Activated gamma-delta T cell treated with anti-CD3 and anti-CD28 coated beads, Interleukin-2, amount 50 U/mL, for 16 hours (primary cell): ENCODE measurements at places on chromosomes 3 and 15.
A peak's percentile ranks its signal among the peaks of the same experiment; 100 is the strongest.

DNA sequence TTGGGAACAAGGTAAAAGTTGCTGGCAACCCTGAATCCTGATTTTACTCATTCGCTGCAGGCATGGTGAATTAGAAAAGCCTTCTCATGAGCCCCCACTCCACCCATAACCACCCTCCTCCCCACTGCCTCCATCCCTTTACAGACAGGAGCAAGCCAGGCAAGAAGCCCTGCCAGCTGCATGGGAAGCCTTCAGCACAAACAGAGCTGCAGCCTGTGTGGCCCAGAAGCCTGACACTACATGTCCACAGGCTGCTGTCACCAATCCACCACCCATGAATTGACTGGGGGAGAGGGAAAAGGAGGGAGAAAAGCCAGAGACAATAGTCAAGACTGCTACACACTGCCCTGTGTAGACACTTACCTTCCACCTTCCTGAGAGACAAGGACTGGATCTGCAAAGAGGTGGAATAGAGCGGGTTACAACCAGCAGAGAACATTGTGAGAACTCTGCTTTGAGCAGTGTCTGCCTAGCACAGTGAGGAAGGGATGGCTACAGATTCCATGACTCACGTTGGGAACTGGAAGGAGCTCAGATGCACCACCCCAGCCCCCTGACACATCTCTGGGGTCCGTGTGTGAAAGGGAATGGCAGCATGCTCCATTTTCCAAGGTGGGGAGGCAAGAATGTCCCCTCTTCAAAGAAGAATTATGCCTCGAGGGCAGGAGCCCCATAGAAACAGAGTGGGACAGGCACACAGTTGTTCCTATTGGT lies 33.9 kb downstream of the DZIP1L start:
- DNase-seq = no peak

DNA sequence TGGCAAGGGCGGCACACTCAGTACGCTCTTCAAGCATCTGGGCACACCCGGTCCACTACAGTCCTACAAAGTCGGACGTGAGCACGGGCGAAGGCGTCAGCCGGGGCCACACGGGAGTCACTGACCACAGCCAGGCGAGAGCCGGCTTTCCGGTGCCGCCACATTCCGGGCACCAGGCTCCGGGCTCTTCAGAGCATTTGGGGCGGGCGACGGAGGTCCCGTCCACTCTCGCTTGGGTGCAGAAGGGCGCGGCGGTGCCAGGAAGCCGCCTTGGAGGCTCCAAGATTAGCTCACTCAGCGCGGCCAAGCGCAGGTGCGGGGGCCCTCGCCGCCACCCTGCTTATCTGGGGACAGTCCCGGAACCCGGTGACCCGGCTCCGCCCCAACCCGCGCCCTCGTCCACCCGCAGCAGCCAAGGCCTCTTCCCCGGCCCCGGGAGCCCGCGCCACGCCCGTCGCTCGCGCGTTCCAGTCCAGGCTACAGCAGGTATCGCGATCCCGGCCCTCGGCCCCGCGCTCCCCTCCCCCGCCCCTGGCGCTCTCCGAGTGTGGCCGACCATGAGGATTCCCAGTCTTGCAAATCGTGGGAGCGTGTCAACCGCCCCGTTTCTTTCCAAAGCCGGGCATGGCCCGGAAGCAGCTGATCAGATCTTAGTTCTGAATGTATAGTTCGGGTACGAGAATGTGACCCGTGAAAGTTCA lies at the start of gene ADPRH:
Gene ADPRH (plus strand): TSS at position 127 of the 701 bp plus-strand sequence. CDS start 2,678 bp downstream, outside the sequence.
- DNase-seq = peak; percentile 9

DNA sequence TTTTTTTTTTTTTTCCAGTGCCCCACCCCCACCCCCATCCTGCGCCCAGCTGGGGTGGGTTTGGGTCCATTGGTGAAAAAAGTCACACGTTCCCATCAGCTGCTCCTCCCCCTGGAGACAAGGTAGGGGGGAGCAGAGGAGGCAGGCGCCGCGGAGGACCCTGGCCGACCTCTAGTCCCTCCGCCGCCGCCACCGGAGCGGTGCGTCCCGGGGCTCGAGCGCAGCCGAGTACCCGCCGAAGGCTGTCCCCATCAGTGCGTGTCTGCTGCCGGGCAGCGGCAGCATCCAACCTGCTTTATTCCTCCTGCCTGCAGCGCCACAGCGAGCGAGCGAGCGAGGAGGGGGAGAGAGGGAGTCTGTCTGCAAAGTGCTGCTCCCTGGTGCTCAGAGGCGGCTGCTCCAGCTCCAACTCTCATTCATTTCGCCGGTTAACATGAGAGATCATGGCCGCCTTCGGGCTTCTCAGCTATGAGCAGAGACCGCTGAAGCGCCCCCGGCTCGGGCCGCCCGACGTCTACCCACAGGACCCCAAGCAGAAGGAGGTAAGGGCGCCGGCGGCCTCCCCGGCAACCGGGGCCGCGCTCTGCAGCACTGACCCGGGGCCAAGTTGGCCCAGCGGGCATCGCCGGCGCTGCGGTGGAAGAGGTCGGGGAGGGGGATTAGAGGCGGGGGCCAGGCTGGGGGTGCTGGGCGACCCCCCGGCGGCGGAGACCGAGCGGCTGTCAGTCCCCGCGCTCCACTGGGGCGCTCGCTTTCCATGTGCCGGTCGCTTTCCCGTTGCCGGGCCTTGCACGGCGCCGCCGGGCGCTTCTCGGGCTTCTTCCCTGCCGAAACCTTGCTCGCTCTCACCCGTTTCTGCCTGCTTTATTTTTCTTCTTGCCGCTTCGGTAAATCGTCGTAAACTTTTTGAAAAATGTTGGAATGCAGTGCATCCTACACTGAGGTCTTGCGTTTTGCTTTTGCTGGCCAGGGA lies 1.3 kb downstream of the MED12L start:
- DNase-seq = peak; percentile 46

GRCh38 chr15:101654171-101654570 lies 2.0 kb upstream of the TM2D3 start:
- no peak for DNase-seq

- DNase-seq = no peak
Observed at GRCh38 chr15:62889734-62890505, 152.6 kb upstream of the TPM1 start.

GRCh38 chr3:64627471-64628321 lies 60.1 kb downstream of the ADAMTS9 start:
- no peak for DNase-seq

DNA sequence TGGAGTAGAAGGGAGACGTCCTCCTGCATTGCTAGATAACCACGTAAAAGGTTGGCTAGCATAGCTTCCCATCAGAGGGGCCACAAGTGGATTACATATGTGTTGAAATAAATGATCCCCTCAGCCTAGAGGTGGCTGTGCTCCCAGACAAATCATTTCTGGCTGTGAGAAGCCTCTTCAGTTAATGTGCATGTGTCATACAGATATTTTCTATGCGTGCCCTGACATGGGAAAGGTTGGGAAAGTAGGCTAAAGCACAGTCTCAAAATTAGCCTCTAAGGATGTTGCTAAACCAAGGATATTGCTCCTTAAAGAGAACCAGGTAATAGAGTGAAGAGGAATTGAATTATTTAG lies 17.8 kb downstream of the USP3 start:
- DNase-seq = no peak

- DNase-seq = no peak
Observed at GRCh38 chr15:83574345-83574744, 79.6 kb upstream of the ADAMTSL3 start.

DNA sequence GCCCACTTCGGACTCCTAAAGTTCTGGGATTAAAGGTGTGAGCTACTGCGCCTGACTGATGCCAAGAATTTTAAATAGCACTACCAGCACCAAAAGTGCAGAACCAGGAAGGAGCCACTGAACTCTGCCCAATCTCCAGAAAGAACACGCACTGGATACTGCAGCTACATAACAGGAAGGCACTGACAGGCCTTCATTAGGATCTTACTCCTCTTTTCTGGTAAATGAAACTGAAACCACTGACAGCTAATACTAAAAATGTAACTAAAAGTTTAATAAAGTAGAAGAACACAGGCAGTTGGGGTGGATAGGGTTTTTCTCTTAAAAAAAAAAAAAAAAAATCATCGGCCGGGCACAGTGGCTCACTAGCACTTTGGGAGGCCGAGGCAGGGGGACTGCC lies 74.1 kb upstream of the CHRM5 start:
- no peak for DNase-seq

- DNase-seq = no peak
Observed at GRCh38 chr15:67085237-67085817, 19.9 kb downstream of the SMAD3 start.

DNA sequence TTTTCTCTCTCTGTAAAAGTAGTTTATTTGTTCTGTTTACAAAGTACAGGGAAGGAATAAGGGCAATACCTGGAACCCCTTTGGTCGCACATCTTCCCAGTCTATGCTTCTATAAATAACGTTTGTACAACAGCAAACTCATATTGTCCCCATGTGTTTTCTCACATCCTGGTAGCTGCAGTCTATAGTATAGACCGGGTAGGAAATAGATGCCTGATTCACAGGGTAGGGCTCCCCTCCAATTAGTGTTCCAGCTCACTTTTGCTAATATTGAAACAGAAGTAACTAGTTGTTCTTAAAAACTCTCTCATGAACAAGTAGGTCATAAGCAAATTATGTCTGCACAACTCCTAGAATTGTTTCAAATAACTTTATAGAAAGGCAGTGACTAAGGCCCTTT lies 17.7 kb downstream of the ATG7 start:
- DNase-seq = no peak

GRCh38 chr15:78243058-78243457 lies 8.7 kb upstream of the ACSBG1 start:
- DNase-seq = no peak

- no peak for DNase-seq
Observed at GRCh38 chr3:38404286-38404685, 49.4 kb upstream of the ACVR2B start.

GRCh38 chr3:140170612-140171011 lies 235.6 kb downstream of the CLSTN2 start:
- DNase-seq = no peak

GRCh38 chr3:143707848-143708247 lies 140.4 kb downstream of the SLC9A9 start:
- no peak for DNase-seq

DNA sequence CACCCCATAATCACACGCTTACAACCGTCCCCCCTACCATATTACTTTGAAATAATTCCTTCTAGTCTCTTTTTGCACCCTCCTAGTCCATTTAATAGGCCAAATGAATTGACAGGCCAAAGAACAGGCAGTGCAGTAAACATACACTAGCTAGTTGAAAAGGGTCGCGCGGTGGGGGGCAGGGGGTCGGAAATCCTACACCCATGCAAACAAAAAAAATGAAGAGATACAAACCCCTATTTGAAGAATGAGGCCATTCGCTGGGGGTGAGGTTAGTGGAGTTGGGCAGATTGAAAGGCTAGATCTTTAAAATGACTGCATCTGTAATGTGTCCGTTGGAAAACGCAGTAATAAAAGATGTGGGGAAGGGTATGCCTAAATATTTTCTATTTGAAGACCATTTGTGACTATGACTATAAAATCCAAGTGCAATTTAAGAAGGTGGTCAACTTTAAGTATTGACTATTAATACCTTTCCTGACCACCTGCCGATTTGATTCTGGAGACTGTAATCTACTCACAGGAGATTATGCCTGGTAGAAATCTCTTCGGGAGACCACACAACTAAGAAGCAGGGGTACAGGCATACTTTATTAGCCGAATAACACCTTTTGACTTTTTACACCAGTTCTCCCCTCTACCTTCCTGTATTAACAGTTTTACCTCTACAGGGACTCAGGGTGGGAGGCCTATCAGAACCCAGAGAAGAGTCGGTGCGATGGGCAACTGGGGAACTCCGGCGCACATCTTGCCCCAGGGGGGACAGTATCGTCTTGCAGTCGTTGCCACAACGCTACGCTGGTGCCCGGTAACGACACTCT lies 762 bp upstream of the ARL6 start:
- no peak for DNase-seq

GRCh38 chr15:85706779-85707518 lies 87.8 kb downstream of the KLHL25 start:
- DNase-seq = no peak

- no peak for DNase-seq
Observed at GRCh38 chr3:149015393-149015792, 24.1 kb downstream of the GYG1 start.

- DNase-seq = no peak
Observed at GRCh38 chr3:194773771-194774455, 88.2 kb downstream of the FAM43A start.
